ENCODE measurements at places on chromosomes 6 and 20.

DNA sequence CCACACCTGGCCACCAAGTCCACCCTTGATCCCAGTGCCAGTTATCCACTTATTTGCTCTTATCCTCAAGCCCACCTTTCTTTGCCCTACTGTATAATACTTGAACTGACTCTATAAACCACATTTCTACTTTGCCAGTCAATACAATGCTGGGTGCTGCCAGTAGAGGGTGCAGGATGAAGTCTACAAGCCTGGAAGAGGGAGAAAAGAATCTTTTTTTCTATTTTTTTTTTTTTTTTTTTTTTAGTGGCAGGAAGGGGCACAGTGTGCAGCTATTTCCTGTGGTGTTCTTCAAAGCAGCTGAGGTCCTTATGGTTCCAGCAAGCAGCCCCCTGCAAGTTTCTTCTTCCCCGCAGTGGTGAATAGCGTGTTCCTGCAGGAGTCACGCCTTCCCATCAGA, 22.2 kb upstream of the GABRR1 start:
- DNase-seq = peak; percentile 15

DNA sequence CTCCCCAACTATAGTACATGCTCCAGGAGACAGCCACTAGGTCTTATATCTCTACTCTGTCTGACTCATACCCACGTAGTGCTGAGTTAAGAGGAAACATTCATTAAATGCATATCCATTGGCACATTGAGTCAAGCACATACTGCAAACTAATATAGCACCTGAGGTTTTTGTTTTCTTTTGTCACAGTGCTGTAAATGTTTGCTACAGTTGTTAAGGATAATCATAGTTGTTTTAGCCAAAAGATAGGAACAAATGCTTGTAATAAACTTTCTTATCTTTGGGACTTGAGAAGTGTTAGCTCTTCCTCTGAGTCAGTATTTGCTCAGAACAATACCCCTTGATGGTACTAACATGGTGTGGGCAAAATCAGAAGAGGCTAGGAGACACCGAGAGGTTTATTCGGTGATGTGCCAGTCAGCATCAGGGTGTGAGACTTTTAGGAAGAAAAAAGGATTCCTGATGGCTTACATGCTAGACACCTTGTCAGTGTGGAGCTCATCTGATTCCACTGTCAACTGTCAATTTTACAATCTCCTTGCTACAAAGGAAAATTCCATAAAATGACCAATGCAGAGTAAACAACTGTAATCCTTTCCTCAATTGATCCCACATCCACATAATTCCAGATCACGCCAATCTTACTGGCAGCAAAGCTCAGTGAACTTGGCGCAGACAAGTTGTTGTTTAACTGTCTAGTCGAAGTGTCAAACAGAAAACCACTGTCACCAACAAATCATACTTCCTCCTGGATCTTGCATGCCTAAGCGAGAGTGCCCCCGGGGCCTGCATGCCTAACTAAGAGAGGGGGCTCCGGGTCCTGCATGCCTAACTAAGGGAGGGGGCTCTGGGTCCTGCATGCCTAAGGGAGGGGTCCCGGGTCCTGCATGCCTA, 36.1 kb downstream of the ELOVL2 start:
- peak; percentile 52 for DNase-seq

GRCh38 chr6:16238963-16239797, 793 bp downstream of the GMPR start:
- DNase-seq = no peak

- DNase-seq = no peak
Measured at GRCh38 chr20:48526936-48527335, 300.9 kb downstream of the PREX1 start.

DNA sequence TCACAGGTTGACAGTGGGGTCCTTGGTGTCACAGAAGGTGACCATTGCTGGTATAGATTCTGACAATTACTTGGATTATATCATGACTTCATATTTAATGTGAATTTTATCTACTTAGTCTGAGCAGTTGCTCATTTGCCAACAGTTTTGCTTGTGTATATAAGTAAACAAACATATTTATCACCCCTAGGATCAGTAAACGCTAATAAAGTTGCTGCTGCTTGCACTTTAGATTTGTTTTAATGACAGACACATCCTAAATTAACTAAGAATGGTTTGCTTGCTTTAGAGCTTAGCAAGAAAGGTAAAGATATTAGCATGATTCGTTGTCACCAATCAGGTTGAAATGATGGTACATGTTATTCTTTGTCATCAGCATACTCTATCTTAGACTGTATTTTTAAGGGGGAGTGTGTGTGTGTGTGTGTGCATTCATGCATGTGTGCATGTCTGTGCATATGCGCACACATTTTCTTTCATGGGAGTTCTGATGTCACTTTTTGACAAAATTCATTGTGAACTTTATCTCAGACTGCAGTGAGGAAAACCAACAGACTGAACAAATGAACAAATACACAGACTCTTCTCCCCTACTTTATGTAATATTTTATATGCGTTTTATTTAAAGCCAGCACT, 782.6 kb upstream of the FLRT3 start:
- no peak for DNase-seq

DNA sequence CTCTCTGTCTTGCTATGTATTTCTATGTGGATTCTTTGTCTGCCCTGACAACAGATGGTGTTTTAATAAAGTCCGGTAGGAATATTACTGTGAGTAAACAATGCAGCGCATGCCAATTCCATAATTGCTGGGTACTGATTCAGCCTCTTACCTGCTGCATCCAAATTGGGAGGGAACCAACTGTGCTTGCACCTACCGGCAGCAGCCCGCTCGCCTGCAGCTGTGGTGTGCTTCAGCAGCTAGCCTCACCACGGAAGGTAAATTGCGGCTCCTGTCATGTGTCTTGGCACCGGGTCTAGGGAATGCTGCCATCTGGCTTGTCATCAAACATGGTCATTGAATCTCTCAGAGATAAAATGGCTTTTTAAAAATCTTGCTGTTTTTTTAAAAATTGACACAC, 704.8 kb upstream of the SLC35B3 start:
- DNase-seq = no peak

- DNase-seq = no peak
Measured at GRCh38 chr6:148904896-148905870, 158.4 kb downstream of the UST start.

DNA sequence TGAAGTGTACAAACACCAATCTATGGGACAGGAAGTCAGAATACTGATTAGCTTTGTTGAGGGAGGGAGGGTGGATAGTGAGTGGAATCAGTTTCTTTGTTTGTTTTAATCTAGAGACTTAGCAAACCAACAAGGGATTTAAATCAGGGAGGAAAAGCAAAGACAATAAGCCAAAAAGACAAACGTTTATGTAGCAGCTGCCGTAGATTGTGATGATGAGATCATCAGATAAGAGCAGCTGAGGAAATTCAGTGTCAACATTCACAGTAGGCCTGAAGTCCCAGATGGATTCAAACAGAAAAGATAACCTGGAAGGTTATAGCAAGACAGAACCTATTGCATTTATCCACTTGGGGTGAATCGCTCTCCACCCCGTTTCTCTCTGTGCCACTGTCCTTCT, 104.9 kb upstream of the SYNDIG1 start:
- DNase-seq = no peak

- DNase-seq = no peak
Measured at GRCh38 chr6:33958526-33959328, 154.9 kb upstream of the MLN start.

- no peak for DNase-seq
Measured at GRCh38 chr20:54063580-54063979, 6.8 kb downstream of the BCAS1 start.

DNA sequence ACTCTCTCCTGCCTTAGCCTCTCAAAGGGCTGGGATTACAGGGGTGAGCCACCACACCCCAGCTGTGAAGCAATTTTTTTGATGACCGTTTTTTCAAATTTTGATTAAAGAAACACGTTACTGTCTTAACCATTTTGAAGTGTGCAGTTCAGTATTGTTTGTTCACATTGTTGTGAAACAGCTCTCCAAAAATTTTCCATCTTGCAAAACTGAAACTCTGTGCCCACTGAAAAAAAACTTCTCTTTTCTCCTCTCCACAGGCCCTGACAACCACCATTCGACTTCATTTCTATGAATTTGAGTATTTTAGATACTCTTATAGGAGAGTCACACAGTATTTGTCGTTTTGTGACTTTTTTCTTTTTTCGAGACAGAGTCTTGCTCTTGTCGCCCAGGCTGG, 53.9 kb downstream of the ECT2L start:
- no peak for DNase-seq

DNA sequence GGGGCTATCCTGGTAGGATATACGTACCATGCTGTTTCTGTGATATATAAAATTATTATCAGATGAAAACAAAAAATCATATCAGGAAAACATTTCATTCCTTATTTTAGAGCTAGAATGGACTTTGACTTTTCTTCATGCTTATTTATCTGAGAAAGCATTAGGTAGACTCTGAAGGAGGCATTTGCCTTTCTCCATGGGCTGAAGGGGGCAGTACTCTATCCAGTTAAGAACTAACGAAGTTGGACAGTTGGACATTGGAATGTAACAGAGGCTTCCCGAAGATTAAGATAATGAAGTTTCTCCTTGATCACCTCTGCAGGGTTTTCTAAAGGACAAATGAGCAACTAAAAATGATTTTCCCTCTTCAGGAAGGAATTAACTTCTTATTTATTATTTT, 233.9 kb downstream of the SAMD5 start:
- no peak for DNase-seq

DNA sequence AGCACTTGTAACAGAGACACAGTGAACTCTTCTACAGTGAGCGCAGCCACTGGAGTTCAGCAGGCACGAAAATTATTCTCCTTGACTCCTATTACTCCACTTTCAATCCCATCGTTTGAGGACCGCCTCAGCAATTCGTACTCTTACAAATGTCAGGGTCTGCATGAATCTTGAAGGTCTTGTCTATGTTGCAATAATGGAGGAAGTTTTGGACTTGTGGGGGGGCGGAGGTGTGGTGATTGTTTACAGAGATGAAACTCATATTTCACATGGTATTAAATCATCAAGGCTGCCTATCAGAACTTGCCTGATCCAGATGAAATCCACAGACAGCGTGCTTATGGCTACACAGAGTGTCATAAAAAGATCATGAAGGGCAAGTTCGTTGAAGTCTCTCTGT, 42.0 kb downstream of the SLC2A12 start:
- DNase-seq = no peak

GRCh38 chr20:33653900-33654596, 8.1 kb upstream of the C20orf144 start:
- no peak for DNase-seq

DNA sequence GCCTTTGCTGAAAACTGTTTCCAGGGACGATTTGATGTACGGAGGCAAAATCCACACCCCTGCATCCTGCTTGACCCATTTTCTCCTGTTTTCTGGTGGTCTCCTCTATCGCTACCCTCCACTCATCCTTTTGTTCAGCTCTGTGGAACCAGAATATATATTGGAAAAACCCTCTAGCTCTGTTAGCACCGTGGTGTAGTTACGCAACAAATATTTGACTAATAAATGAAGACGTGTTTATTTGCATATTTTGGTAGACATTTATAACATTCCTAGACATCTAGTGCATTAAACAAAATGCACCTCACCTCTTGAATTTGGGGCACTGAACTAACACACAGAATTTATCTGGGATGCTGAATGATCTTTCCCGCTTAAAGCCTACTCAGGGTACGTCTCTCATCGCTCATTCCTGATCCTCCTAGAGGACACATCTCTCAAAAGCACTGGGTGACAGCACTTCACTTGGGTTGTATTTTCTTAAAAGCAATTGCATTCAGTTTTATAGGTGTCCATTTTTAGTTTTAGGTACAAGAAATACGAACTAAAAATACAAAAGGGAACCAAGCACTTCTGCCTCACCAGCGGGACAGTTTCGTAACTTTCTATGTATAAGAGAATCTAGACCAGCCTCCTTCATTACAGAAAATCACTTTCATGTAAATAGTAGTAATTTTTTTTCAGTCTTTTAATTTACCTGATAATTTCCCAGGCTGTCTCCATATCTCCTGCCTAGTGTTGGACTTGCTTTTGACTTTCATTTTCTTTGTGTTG, 59.2 kb downstream of the SNRNP48 start:
- DNase-seq = peak; percentile 5

- DNase-seq = no peak
Measured at GRCh38 chr20:43984587-43984986, 69.9 kb downstream of the TOX2 start.

DNA sequence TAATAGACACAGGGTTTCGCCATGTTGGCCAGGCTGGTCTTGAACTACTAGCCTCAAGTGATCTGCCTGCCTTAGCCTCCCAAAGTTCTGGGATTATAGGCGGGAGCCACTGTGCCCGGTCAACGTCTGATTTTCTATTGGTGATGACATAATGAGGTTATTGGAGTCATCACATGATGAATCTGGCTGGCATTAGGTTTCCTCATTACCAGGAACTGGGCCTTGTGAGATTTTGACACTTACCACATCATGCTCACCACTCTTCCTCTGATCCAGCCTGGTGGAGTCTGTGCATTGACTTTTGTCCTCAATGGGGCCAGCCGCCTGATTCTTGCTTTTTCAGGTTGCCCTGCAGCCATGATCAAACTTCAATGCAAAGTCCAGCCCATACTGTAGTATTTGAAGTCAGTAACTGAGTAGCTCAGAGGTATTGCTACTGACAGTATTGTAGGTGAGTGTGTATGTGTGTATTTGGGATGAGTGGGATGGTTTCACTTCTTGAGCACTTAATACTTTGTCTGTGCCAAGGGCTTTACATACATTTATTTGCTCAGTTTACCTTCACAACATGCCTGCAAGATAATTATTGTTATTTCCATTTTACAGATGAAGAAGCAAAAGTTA, 16.0 kb downstream of the ANKS1A start:
- DNase-seq = no peak

GRCh38 chr6:6699741-6700367, 111.3 kb downstream of the LY86 start:
- DNase-seq = peak; percentile 96
